ENCODE measurements at places on chromosomes 11 and 22.

GRCh38 chr22:16922706-16923105 lies 85.3 kb downstream of the GAB4 start:
- DNase-seq, result no peak

DNA sequence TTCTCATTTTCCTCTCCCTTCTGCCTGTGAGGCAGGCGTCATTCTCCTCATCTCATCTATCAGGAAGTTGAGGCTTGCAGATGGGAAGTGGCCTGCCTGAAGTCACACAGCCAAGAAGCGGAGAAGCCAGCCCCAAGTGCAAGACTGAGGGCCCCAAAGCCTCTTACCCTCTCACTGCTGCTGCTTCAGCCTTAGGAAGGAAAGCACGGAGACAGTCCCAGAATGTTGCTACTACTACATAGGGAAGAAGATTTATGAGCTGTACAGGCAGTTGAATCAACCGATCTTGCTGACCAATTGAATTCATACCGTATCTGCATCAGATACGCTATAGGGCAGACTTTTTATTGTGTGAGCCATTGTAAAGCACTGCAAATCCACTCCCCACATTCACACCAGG lies 89.0 kb downstream of the CWC15 start:
- peak; percentile 3 for DNase-seq

DNA sequence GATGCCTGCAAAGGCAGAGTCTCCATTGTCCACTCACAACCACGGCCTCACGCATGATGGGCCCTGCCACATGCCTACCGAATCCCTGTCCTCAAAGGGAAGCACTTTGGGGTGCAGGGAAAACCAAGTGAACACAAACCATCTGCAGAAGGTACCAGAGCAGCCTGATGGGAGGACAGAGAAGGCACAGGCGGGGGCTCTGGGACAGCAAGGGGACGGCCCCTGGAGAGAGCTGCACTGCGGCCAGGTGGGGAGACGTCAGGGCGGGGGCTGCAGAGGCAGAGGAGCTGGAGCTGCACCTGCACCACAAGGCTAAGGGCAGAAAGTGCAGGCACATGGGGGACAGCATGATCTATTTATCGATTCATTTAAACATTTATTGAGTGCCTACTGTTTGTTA lies 1056.0 kb downstream of the TBC1D22A start:
- DNase-seq, result no peak

- no peak for DNase-seq
These were observed 2.4 kb upstream of the ARAP1 start for GRCh38 chr11:72754544-72755155.

GRCh38 chr11:13174090-13174489 lies 103.5 kb upstream of the BMAL1 start:
- DNase-seq, result no peak

- DNase-seq, result no peak
These were observed 8.1 kb downstream of the PARVB start for GRCh38 chr22:44032126-44032730.

GRCh38 chr11:121131656-121132055 lies 30.6 kb downstream of the TECTA start:
- DNase-seq, result no peak

DNA sequence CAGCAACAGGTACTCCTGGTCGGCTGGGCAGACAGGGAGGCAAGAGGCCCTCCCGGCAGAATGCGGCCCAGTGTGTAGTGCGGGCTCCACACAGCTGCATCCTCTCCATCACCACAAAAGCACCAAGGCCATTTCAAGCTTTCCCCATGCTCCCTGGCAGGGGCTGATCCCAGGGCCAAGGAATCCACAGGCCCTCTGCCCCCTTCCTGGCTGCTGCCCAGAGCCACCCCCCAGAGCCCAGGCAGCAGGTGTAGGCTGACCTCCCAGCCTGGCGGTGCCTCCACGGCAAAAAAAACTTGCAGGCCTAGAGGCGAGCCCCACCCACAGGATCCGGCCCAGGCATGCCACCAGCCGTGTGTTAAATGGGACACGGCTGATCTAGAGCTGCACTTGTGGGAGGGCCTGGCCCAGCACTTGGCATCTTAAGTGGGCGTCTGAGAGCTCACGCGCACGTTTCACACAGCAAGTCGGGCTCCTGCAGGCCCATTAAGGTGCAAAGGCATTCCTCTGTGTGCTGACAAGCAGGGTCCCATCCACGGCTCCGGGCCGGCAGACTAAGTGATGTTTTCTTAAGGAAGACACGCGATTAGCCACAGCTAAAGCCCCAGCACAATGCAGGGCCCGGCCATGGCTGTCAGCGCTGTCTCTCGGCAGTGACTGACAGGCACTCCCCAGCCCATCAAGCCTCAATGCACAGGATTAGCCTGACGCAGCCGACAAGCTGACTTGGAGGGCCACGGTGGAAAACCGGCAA lies 19.8 kb upstream of the GNB1L start:
- DNase-seq, result no peak

- peak; percentile 68 for DNase-seq
These were observed at the start of gene C22orf15 for GRCh38 chr22:23762842-23763578. C22orf15 (plus strand) TSS chr22:23762990; CDS start chr22:23763307, 317 bp downstream.

DNA sequence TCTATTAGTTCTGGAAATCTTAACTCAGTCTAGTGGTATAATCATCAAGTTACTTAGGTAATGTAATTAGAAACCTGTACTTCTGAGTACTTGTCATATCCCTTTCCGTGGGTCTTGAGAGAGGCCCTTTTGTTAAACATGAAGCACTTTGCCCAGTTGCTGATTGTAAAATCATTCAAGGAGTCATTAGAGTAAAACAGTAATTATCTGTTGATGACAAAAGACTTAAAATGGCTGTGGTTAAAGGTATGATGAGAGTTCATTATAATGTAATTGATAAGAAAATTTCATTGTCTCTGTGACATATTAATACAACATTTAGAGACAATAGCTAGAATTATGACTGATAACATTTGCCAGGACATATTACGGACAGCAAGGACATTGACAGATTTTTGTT lies 34.3 kb downstream of the PRR5L start:
- DNase-seq, result no peak

DNA sequence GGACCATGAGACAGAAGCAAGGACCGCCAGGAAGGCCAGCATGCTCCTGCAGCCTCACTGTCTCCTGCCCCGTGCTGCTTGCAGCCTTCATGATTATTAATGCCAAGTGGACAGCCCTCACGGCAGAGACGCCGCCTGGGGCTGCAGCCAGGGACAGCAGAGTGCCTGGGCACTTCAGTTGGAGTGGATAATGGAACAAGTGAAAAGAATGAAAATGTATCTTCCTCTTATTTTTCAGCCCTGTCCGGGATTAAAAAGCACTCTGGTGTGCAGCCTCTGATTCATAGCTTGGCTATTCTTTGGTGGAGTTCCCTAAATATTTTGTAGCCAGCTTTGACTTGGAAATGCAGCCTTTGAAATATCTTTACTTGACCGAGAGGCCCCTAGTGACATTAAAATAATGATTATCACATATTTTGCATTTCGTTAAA lies 1404.2 kb downstream of the BRD1 start:
- peak; percentile 86 for DNase-seq

DNA sequence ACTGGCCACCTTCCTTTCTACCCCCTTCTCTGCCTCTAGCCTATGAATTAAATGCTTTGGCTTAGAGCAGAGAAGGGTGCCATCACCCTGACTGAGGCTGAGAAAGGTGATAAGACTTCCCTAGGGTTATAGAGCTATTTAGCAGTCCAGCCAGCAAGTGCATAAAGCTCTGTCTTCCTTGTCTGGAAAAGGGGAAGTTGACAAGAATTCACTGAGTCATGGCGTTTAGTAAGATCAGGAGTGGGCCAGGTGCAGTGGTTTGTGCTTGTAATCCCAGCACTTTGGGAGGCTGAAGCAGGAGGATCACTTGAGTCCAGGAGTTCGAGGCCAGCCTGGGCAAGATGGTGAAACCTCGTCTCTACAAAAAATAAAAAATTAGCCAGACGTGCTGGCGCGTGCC lies 63.1 kb downstream of the LHFPL7 start:
- DNase-seq, result no peak

DNA sequence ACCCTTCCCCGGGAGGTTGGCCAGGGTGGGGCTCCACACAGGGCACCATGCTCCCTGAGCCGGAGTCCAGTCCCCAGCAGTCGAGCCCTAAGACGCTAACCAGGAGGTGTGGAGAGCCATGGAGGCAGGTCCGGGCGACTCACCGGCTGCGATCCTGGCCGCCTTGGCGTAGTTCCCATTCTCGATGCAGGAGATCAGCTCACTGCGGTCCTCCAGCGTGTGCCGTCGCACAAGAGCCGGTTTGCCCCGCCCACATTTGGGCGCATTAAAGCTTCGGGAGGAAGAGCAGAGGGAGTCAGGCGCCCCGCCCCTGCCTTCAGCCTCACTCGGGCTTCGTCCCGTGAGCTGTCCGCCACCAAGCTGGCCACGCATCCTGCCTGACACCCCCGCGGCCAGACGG lies 50.8 kb downstream of the BRD1 start:
- DNase-seq, result no peak

- no peak for DNase-seq
These were observed 77.3 kb downstream of the ARFGAP2 start for GRCh38 chr11:47099214-47099917.

- DNase-seq, result no peak
These were observed 2.6 kb downstream of the CYTH4 start for GRCh38 chr22:37284805-37285355.

DNA sequence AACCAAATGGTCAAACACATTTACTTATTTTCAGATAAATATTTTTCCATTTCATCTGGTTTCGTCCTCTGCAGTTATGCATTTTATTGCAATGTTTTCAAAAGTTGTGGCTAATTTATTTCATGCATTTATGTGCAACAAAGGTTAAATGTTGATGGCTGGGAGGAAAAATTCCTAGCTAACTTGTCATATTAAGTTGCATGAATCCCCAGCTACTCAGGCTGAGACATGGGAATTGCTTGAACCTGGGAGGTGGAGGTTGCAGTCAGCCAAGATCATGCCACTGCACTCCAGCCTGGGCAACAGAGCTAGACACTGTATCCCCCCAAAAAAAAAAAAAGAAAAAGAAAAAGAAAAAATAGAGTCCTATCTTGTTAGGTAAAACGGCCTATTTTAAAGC lies 1862.4 kb upstream of the RAG2 start:
- no peak for DNase-seq

- DNase-seq, result peak; percentile 44
These were observed 813.3 kb downstream of the OPCML start for GRCh38 chr11:132718711-132719671.

DNA sequence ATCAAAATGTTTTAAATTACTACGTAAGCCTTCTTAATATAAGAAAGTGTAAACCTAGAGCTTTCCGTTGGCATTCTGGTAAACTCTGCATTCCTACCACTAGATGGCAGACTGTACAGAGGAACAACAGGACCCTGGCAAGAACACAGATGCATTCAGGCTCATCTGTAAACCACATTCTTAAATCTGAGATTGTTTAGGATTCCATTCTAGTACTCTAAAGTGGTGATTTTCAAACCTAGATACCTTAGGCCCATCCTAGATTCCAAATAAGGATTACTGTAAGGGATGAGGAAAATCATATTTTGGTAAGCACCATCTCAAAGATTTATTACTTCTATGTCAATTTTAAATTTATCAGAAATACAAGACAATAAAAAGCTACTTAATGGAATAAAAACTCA lies 26.9 kb downstream of the PICALM start:
- DNase-seq, result peak; percentile 80

GRCh38 chr11:126317756-126318573 lies 14.1 kb downstream of the DCPS start:
- DNase-seq, result peak; percentile 83

DNA sequence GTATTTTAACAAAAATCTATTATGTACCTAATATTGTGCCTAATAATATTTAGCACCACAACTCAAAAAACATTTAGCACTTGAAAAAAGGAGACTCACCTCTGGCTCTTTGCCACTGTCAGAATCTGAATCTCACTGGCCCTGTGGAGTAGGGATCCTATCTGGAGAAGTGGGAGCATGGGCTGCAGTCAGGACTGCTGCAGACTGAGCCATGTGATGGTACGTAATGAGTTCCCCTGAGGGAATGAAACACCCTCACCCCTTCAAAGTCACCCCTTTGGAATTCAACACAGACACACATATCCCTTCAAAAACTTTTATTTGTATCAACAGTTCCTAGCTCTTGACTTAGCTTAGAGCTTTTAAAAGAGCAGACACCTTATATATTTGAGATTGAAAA lies 6.5 kb downstream of the PTPMT1 start:
- no peak for DNase-seq

- no peak for DNase-seq
These were observed at the start of gene ART1 for GRCh38 chr11:3644817-3645235. ART1 (plus strand) TSS chr11:3645128; CDS start chr11:3659214, 14,086 bp downstream.

GRCh38 chr11:78740199-78741071 lies 165.8 kb upstream of the NARS2 start:
- DNase-seq, result no peak

GRCh38 chr22:38230916-38231315 lies 29.1 kb downstream of the MAFF start:
- DNase-seq, result no peak

DNA sequence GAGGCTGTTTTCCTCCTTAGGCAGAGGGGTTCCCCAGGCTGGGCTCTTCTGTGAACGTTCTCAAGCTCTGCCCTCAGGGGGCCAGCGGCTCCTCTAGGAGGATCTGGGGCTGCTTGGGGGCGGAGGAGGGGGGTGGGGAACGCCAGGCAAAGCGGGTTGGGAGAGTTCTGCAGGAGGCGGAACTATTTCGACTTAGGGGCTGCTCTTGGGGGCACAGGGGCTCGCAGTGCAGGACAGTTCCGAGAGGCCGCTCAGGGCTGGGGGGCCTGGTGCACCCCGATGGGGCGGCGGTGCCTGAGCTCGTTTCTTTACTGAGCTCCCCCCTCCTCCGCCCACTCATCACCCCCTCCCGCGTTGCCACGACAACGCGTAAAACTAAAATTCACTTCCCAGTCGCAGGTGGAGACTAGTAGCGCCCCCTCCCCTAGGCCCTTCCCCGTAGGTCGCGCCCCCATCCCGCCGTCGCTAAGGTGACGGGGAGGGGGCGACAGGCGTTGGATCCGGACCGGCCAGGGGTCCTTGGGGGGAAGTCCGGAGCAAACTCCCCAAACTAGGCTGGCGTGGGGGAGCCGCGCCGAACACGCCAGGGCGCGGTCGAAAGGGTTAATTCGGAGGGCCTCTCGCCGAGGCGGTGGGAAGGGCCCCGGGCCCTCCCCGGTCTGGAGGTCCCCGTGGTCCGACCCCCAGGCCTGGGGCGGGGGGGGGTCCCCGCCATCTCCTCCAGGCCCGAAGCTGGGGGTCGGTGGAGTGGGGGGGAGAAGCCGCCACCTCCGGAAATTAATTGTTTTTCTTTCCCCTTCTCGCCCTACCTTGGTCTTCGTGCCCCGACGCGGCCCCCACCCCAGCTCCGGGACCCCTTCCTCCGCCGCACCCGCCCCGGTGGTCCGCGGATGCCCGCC lies 857 bp downstream of the SHANK3 start:
- DNase-seq, result peak; percentile 14
